Kasumi-1 (cell line): ENCODE measurements at places on chromosomes 4 and X.
A peak's percentile ranks its signal among the peaks of the same experiment; 100 is the strongest.

- DNase-seq = no peak
These were observed 205.0 kb downstream of the PABPC4L start for GRCh38 chr4:133996431-133997121.

DNA sequence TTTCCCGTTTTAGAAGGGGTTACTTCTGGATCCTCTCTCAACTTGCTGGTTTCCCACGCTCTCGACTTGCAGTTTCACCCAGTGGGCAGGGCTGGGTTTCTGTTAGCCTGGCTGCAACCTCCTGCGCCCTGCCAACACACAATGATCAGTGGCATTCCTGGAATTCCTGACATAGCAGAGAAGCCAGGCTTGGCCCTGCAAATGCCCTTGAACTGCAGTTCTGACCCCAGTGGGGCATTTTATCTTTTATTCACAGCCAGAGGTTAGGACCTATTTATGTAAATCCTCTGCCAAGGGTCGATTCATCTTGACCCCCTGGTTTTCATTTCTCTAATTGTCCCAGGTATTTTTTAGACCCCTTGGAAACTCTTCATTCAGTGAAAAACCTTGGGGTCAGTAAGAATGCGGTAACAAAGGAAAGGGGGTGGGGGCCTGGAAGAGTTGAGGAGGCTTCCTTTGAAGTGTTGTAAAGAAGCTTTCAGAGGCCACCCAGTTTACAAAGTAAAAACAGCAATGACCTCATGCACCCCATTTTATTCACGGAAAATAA, 217.6 kb downstream of the ZNF674 start:
- no peak for DNase-seq

DNA sequence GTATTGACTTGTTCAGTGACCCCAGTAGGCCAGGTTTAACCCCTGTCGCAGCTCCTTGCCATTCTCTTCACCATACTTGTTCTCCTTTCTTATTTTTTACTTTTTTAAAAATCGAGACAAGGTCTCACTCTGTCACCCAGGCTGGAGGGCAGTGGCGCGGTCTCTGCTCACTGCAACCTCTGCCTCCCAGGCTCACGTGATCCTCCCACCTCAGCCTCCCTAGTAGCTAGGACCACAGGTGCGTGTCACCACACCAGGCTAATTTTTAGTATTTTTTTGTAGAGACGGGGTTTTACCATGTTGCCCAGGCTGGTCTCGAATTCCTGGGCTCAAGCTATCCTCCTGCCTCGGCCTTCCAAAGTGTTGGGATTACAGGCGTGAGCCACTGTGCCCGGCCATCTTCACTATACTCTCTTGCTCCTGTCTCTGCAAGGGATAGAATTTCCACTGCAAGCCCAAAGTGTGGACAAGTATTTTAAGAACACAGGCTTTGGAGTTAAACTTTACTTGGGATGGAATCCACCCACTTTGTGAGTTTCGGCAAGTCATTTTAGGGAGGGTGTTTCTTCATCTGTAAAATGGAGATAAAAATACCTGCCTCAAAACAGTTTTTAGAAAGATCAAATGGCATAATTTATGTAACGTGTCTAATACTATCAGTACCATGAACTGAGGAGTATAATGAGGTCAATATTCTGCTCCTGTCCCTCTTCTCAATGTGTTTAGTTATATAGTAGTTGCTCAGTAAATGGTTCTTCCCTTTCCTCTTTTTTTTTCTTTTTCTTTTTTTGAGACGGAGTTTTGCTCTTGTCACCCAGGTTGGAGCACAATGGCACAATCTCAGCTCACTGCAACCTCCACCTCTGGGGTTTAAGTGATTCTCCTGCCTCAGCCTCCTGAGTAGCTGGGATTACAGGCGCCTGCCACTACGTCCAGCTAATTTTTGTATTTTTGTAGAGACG, 973 bp downstream of the YIPF6 start:
- DNase-seq = no peak

GRCh38 chrX:11427453-11428071, 134.3 kb downstream of the AMELX start:
- no peak for DNase-seq

- DNase-seq = no peak
These were observed 30.2 kb downstream of the MAP7D3 start for GRCh38 chrX:136220951-136221350.

DNA sequence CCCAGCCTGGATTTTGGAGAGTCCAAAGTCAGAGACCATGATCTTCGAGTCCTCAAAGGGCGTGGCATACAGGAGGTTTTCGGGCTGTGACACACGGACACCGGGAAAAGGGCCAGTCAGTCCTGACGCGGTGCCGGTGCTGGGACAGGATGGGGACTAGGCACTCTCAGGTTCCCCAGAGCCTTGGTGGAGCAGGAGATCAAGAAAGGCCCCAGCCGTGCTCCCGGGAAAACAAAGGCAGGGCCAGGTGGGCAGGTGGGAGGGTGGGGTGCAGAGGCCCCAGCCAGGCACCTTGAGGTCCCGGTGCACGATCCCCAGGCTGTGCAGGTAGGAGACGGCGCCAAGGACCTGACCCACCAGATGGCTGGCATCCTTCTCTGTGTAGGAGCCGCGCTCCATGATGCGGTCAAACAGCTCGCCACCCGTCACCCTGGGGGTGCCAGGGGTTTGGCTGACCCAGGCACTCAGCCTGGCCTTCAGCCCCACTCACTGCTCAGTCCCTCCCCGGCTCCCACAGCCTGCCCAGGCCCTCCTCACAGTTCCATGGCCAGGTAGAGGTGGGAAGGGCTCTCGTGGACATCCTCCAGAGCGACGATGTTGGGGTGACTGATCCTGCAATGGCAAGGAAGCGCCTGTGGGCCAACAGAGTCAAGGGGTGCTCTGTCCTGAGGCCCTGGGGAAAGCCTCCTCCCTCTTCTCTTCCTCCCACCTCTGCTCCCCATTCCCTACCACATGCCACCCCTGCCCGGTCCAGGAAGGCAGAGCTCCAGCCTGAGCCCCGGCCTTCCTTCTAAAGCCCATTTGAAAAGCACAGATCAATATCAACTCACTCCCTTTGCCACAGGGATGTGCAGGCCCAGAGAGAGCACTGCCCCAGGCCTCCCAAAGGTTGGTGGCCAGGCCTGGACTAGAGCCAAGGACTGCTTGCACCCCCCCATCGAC, 1.8 kb downstream of the PNCK start:
- DNase-seq = no peak

DNA sequence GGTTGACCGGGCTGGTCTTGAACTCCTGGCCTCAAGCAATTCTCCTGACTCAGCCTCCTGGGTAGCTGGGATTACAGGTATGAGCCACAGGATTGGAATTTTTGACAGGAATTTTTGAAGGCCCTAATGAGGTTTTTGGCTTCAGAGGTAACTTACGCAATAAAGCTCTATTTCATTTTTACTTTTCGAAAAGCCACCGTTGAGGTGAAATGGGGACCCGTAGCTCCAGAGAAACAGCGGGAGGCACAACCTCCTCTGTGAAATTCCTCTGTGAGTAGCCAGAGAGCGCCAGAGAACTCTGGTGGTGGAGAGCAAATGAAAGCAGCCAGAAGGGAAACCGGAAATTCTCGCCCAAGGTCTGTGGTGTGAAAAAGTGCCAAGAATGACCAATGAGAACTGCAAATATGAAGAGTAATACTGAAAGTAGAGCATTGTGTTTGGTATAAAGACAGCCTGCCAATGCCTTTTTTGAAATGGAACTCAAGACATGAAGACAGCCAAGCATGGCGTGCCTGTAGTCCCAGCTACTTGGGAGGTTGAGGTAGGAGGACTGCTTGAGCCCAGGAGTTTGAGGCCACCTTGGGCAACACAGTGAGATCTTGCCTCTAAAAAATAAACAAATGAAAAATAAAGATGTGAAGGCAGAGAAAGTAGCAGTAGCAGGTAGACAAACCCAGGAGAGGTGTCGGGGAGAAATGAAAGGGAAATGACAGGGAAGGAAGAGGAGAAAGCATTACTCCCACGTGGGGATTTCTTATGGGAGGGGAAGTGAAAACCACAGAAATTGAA, 33.0 kb upstream of the TMEM131L start:
- DNase-seq = peak; percentile 83

DNA sequence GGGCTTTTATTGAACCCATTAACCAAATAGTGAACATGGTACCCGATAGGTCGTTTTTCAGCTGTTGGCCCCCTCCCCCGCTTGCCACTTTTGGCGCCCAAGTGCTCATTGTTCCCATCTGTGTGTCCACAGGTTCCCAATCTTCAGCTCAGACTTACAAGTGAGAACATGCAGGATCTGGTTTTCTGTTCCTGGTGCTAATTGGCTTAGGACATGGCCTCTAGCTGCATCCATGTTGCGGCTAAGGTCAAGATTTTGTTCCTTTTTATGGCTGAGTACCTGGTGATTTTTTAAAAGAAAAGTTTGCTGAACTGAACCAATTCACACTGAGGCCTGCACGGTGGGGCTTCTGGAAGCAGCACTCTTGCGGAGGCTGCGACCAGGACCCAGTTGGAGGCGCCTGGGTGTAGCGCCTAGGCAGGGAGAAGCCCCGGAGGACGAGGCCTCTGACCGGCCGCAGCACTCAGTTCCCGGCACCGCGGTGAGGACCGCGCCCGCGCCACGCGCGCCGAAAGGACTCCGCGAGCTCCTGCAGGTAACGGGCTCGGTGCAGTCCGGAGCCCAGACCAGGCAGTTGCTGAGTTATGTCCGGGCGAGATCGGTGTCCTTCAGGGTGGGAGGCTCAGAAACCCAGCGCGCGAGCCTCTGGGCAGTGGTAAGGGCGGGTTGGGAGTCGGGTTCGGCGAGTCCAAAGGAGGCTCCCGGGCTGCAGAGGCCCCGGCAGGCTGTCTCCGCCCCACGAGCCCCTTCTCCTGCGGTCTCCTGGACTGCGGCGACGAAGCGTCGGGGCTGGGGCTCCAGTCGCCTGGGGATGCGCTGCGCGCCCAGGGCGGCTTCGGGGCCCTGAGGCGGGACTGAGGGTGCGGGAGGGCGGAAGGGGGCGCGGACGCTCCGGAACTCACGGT, 15.8 kb upstream of the SLC25A4 start:
- no peak for DNase-seq
